ENCODE measurements at places on chromosomes 3 and 15.
A peak's percentile ranks its signal among the peaks of the same experiment; 100 is the strongest.

DNA sequence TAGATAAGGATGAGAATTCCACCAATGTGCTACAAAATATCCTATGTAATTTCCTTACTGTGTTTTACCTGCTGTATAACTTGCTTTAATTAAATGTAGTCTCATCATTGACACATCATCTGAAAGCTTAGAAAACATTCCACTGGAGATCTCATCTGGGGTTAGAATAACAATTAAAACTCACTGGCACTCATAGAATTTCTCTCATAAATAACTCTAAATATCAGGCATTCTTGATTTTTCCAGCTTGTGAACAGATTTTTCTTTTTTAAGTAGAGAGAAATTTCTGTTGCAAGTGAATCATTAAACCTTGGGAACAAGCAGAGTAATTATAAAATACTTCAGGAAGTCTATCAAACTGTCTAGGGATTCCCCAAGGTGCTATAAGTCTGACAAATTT lies 843.8 kb downstream of the NAALADL2 start:
- DNase-seq, result no peak

DNA sequence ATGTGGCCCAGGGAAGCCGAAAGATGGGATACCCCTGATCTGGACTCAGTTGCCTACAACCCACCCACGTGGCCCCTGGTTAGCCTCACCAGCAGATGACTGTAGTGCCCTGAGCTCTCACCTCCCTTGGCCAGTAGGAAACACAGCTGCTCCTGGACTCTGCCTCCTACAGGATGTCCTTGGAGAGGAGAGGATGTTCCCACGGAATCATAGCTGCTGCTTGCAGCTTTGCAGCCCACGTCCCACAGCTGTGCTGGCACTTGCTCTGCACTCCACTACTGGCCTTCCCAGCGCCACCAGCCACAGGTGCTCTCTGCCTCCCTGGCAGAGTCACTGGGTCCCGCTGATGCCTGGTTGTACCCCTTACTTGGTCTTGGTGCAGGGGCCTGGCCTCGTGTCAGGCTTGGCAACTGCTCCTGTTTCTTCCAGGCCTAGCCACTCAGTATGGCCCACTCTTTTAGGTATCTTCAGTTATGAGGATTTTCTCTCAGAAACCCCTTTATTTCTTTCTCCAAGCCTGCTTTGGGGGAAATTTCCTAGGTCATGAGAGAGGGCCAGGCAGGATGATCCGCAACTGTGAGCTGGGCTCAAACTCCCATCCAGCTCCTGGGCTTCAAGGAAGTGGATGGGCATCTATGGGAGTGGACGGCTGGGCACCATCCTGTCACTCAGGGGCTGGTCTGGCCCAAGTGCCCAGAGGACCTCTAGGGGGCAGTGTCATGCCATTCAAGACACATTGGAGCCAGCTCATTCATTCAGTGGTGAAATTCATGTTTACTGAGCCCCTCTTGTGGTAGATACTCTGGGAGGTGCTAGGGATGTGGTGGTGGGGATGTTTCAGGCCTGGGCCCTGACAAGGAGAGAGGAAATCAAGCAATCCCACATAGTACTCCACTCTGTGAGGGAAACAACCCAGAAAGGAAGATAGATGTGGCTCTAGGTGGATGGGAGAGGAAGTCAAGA lies 16.2 kb upstream of the VILL start:
- DNase-seq, result peak; percentile 68

DNA sequence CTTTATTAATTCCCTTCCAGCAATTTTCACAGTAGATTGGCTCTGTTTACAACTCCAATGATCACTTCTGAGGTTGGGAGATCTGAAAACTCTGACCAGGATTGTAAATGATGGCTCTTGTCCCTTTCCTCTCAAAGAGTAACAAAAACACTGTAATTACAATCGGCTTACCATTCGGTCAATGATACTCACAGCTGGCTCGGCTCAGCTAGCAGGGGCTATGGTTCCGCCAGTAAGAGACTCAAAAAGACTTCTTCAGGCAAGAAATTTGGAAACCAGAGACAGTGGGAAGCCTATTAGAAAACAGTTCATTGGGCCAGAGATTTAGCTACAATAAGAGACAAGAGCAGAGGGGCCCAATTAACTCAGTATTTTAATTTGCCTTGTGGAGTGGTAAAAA lies 96.6 kb downstream of the LRRC3B start:
- DNase-seq, result no peak

GRCh38 chr15:69606144-69606543 lies 153.5 kb downstream of the RPLP1 start:
- DNase-seq, result no peak

GRCh38 chr3:173745952-173746682 lies 348.6 kb downstream of the NLGN1 start:
- DNase-seq, result no peak

- DNase-seq, result no peak
These were observed 136.2 kb downstream of the TNIK start for GRCh38 chr3:171323938-171324536.

GRCh38 chr15:80679804-80680175 lies 15.3 kb upstream of the ABHD17C start:
- DNase-seq, result no peak

DNA sequence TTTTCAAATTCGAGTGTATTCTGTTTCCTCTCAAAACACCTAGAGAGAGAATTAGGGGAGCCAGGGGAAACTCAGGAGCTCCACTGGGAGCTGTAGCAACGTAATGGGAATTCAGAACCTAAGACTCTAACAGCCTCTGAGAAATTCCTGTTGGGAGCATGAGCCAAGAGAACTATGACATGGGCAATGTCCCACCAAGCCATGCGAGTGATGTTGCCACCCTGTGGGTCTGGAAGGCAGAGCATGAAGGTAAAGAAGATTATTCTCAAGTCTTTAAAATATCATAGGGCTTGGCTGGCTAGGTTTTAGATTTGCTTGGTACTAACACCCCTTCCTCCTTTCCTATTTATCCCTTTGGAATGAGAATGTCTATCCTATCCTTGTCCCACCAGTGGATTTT lies 392.6 kb upstream of the ADAMTS9 start:
- no peak for DNase-seq

DNA sequence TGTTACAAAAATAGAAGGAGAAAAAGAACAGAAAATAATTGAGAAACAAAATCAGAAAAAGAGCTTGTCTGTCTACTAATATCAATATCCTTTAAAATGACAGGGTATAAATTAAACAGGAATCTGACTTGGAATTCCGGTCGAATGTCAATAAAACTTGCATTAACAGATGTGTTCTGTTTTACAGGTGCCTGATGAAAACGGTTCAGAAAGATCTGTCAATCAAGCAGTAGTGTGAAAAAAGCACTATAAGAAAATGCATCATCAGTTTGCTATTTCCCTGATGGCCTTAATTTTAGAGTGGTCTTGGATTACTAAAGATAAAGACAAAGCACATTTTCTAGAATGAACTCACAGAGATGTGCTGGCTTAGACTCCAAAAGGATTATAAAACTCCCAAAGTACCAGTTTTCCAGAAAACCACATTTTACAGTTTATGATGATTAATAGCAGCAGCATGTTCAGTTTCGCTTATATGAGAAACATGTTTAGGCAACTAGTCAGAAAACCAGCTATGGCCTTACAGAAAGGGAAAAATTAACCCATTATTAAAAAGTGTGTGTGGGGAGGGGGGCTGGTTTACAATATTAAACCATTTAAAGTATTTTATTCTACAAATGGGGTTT lies 8.2 kb upstream of the C3orf38 start:
- no peak for DNase-seq

DNA sequence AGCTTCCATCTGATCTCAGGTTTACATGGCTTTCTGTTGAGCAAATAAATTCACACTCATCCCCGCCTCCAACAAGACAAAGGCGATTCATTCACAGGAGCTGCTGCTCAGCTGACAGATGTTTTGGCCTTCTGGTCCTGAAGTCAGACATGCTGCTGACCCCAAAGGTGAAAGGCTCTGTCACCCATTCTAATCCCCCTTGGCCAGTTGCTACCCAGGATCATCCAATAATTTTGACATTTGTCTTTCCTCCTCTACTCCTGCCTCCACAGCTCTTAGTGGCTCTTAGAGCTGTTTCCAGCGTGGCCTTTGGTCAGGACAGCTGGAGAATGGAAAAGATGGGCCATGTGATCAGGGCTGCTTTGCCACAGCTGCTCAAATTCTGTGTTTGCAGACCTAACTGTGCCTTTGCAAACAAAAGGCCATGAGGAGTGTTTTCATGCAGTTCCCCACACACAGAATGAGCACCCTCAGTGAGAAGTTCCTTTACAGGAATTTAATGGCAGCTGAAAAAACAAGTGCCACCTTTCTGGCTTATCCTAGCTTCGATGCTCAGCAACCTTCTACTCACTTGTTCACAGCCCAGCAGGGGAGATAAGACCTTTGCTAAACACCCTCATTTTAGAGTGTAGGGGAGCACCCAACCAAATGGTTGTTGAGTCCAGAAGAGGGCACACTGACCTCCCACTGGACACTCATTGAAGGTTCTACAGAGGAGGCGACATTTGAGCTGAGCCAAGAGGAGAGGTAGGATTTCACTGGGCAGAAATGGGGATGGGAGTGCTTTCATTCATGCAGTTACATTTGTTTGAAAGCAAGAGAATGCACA lies 39.0 kb downstream of the CYP19A1 start:
- DNase-seq, result no peak

GRCh38 chr3:170749765-170750477 lies 120.1 kb downstream of the RPL22L1 start:
- no peak for DNase-seq

DNA sequence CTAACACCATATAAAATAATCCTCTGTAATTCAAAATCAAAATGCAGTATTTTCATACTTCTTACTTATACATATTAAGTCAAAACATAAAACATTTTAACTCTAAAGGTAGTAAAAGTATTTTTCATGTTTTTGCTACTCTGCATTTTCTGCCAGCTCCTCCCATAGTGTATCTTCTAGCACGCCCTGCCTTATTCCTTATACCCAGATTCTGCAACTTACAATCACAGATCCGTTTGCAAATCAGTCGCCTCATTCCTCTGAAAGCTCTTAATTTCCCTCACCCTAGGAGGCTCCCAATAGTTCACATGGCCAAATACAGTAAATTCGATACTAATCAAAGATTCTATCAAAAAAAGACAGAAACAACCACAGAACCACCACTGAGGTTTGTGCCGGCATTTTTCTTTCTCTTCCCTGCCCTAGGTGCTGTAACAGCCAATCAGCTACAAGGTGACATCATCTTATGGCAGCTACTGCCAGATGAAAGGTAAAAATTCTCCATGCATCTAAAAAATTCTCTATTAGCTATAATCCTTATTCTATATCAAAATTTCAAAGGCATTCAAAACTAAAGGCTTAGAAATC lies 72.9 kb downstream of the CLASP2 start:
- peak; percentile 40 for DNase-seq

GRCh38 chr15:22963641-22964040 lies 16.5 kb downstream of the CYFIP1 start:
- no peak for DNase-seq

- DNase-seq, result no peak
These were observed 76.3 kb downstream of the KLHL25 start for GRCh38 chr15:85718271-85718971.

DNA sequence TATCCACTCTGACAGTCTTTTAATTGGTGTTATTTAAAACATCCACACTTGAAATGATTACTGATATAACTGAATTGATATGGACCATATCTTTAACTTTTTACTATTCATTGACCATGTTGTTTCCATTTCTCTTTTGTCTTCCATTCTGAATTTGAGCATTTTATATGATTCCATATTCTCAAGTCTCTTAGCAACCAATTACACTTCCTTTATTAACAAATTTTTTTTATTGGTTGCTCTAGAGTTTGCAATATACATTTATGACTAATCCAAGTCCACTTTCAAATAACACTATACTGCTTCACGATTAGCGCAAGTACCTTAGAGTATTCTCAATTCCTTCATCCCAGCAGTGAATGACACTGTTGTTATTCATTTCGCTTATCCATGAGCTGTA lies 16.4 kb downstream of the RFX7 start:
- DNase-seq, result no peak
